Stimulated activated CD8-positive, alpha-beta memory T cell treated with anti-CD3 and anti-CD28 coated beads, Interleukin-12 subunit alpha, Interleukin-12 subunit beta, amount 100 ng/mL, for 1 hour (primary cell): ENCODE measurements at places on chromosomes 4 and X.

- DNase-seq: no peak
Measured at GRCh38 chrX:63935835-63936234, 150.8 kb upstream of the ARHGEF9 start.

DNA sequence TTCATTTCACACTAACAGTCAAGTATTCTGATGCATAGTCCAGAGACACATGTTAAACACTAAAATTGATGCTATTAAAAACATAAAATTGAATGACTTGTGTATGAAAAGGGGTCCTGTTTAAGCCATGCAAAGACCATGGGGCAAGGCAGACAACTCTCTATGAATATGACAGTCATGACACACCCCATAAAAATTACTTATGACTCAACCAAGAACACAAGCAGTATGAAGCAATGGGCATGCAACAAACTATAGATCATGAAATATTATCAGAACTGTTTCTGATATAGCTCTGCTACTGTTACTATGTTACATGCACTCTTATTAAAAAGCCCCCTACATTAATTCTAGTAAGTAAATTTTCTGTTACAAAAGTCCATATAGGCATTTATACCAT is 57.5 kb upstream of the ZCCHC13 start:
- DNase-seq: no peak

GRCh38 chr4:40265910-40266274 is 69.1 kb downstream of the RHOH start:
- DNase-seq: no peak

GRCh38 chr4:131426023-131426758 is 1722.9 kb upstream of the PCDH10 start:
- no peak for DNase-seq

DNA sequence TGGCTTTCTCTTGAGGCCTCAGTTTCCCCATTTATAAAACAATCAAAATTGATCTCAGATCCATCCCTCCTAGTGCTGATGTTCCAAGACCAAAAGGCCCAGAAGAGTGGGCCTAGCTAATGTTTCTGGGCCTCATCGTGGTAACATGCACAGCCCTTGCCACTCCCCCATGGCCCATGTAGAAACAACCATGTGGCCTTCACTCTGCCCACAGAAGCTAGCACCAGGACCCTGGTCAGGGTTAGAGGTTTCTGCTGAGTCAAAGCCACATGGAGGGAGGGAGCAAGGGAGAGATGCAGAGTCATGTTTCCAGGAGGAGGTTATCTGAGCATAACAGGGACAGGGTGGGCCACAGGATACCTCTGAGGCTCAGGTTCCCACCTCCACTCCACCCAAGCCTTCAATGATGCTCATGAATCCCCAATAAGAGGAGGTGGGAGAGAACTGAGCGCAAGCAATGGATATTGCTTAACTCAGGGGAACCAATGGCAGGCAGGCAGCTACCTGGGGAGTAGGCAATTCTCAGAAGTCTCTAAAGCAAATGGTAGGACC is 16.9 kb downstream of the OTUD5 start:
- DNase-seq: no peak

DNA sequence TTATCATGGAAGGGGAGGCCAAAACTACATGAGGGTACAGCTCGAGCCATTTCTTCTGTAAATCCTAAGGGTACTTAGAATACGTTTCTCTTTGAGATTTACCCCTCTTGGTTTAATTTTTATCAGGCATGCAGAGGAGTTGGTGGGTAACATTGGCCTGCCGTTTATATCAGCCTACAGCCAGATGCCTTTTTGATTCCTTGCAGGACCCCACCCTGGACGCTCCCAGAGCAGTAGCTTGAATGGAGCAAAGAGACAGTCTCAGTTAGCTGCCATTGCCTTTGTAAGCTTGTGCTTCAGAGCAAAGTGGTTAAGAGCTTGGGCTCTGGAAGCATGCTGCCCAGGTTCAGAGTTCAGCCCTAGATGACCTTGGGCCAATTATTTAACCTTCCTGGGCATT is 9.0 kb downstream of the DOCK11 start:
- DNase-seq: no peak

DNA sequence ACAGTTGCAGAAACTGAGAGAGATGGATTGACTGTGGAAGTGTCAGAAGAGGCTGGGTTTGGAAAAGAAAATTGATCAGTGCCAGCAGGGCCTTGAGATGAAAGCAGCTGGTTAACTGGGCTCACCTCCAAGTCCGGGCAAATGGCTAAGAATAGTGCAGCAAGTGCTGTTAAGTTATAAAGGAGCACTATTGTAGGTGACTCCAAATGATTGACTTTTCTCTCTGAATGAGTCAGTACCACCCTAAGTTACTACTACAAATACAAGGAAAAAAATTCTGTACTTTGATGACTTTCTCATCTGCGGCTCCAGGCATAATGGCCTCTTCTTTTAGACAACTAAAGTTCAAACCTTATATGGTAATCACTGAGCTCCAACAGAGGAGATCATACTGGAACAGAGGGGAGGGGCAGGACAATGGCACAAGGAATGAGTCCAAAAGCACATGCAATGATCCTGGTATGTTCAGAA is 733.4 kb upstream of the INTU start:
- DNase-seq: no peak

GRCh38 chr4:48968814-48969213 is 17.3 kb upstream of the CWH43 start:
- DNase-seq: no peak

GRCh38 chrX:13130816-13131215 is 86.4 kb upstream of the FAM9C start:
- DNase-seq: no peak

GRCh38 chrX:118717678-118718391 is 9.6 kb upstream of the IL13RA1 start:
- no peak for DNase-seq

DNA sequence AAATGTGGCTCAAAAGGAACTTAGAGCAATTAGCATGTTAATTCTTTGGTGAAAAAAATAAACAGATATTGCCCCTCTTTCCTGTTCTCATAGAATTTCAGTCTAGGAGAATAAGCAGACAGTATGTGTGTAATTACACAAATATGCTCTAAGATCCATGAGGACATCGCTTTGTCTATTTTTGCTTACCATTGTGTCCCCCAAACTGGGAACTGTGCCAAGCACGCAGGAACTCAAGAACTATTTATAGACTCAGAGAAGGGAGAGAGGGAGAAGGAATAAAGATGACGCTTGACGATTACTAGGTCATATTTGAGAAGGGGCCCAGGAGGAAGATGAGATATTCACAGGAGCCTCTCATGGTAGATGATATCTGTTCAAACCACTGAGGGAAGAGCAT is 692.6 kb downstream of the RAB28 start:
- DNase-seq: no peak

DNA sequence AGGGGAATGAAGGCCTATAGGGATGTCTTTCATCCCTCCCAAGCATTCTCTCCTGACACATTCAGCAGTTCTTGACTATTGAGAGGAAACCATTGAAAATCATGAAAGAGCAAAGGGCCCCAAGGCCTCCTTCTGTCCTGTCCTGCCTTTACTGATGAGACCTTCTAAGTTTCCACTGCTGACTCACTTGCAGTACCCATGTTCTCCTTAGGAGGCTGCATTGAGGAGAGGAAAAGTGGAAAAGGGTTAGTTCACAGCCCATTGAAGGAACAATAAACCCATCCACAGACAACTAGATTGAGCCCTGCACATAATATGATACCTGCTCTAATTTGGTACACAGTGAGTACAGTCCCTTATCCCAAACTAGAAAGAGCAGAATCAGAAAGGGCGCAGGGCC is 115.1 kb upstream of the PNPLA4 start:
- no peak for DNase-seq

- DNase-seq: no peak
Measured at GRCh38 chr4:141246243-141246642, 25.5 kb downstream of the ZNF330 start.

DNA sequence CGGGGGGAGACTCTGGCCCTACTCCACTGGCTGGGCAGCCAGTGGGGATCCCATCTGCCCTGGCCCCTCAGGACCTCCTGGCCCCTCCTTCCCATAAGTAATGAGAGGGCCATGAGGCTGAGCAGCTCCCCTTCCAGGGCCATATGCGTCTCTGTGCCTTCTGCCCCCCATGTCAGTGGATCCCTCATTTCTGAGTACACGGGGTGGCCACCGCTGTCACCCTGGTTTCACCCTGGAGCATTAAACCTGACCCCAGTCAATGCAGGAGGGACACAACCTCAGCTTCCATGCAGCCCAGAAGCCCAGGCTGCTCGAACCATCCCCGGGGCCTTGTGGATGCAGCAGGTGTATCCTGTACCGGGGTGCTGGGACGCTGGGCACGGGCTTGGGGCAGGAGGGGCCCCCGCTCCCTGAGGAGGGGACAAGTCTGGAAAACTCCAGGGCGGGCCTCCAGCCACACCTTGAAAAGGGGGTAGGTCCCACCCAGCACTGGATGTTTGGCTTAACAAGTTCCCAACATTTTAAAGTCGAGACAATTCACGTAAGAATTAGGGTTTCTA is 24.2 kb downstream of the ATP5ME start:
- no peak for DNase-seq

DNA sequence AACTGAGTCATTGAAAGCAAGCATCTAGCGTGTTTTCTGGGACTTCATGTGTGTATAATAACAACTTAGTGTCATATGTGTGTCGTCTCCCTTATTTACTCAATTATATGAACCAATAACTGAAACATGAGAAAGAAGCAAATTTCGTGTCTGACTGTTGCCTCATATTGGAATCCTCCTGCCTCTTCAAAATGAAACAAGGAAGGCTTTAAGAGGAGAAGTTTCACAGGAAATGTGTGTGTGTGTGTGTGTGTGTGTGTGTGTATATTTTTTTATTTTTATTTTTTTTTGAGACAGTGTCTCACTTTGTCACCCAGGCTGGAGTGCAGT is 145.8 kb upstream of the SFRP2 start:
- no peak for DNase-seq

GRCh38 chr4:139014371-139015268 is 961 bp upstream of the NOCT start:
- DNase-seq: no peak

- no peak for DNase-seq
Measured at GRCh38 chrX:81390237-81390636, 188.3 kb downstream of the SH3BGRL start.

GRCh38 chrX:119186763-119187162 is 49.3 kb upstream of the PGRMC1 start:
- DNase-seq: no peak

GRCh38 chr4:44668526-44668925 is 9.7 kb upstream of the GUF1 start:
- no peak for DNase-seq

DNA sequence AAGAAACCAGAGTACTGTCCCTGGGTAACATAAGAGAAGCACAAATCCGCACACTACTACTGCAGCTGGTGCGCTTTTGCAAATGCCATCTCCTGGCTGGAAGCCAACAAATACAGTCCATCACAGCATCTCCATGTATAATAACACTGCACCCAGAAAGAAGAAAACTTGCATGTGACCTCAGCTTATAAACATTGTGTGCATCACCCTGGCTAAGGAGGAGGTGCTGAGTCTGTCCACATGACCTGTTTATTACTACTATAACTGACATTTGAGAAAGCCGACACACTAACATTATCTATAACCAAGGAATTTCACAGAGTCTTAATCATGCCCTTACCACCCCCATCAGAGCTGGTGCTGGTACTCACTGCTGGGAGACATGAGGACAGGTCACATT is 516.8 kb downstream of the CFAP47 start:
- DNase-seq: no peak

DNA sequence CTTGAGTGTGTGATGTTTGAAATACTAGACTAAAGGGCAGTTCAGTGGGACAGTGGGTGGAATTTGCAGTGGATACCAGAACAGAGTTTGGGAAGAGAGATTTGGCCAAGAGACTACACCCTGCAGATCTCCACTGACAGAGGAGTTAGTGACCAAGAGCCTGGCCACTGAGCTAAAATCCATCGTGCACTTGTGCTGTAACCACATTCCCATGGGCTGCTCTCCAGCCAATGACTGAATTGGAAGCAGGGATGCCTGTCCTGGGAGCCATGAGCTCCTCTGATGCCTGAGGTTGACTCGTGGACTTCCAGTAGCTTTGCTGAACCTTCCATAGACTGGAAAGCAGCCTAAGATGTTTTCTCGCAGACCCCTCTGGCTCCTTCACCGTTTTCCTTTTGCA is 296.1 kb downstream of the TRIML1 start:
- no peak for DNase-seq

GRCh38 chr4:46830971-46831454 is 78.0 kb downstream of the COX7B2 start:
- no peak for DNase-seq

GRCh38 chrX:1609762-1610161 is 5.1 kb upstream of the ASMT start:
- DNase-seq: no peak

GRCh38 chr4:62191451-62192240 is 991.5 kb downstream of the ADGRL3 start:
- DNase-seq: no peak

GRCh38 chr4:75790024-75790423 is 65.6 kb downstream of the USO1 start:
- no peak for DNase-seq

DNA sequence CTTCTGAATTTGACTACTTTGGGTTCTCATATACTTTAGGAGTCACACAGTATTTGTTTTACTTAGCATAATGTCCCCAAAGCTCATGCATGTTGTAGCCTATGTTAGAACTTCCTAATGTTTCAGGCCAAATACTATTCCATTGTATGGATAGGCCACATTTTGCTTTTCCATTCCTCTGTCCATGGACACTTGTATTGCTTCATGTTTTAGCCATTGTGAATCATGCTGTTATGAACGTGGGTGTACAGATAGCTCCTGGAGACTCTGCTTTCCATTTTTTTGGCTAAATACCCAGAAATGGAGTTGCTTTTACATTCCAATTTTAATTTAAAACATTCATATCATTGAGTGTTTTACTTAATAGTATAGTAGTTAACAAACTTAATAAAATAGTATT is 54.5 kb downstream of the HTT start:
- no peak for DNase-seq

DNA sequence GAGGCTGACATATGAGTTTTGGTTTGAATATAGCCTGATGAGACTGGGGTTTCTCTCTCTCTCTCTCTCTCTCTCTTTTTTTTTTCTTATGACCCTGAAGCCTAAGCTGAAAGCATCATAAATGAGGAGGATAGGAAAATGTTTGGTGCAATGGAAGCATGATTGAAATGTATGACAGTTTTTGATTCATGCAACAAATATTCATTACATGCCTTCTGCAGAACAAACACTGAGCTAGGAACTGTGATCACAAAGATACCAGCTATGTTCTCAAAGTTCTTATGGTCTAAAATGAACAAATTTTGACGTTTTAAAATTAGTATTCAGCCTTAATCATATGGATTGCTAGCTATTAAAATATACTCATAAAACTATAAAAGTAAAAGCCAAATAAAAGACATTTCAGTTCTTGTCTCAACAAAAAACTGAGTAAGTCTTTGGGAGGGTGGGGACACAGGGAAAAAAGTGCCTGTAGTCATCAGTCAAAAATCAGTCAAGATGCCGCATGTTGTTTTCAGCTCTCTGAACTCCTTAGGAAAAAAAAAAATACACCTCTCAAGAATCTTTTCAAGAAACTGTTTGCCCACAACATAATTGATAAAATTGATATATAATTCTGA is 57.2 kb downstream of the NKX6-1 start:
- no peak for DNase-seq
